Endothelial cell of coronary artery (primary cell): ENCODE measurements at places on chromosomes 1 and 21. TPM values are rescaled to one million over a fixed set of nuclear protein-coding genes. Genes with fewer than 3 reads are reported as not detected.

GREM2 gene
- total RNA-seq = not detected in 2 replicates

CACNA1S gene
- not detected in 2 replicates for total RNA-seq

CEP104 gene
- 18.0 and 34.4 TPM in 2 replicates for total RNA-seq

DCST2 gene
- total RNA-seq = 0.09 TPM in 1 of 2 replicates, not detected in the other

WNT4 gene
- total RNA-seq = 0.09 TPM in 2 replicates

PROK1 gene
- total RNA-seq = not detected in 2 replicates

LMX1A gene
- not detected in 2 replicates for total RNA-seq

GPA33 gene
- total RNA-seq = not detected in 2 replicates

CR1L gene
- not detected in 2 replicates for total RNA-seq

PPIH gene
- total RNA-seq = 28.7 and 40.3 TPM in 2 replicates

ARHGEF11 gene
- 18.7 and 30.7 TPM in 2 replicates for total RNA-seq

CDK11A gene
- 12.3 and 16.8 TPM in 2 replicates for total RNA-seq

MTARC2 gene
- 3.1 and 12.7 TPM in 2 replicates for total RNA-seq

SGIP1 gene
- total RNA-seq = 4.8 and 19.7 TPM in 2 replicates

OR6K3 gene
- not detected in 2 replicates for total RNA-seq

KCNJ9 gene
- total RNA-seq = not detected in 2 replicates

S1PR1 gene
- 146 and 164 TPM in 2 replicates for total RNA-seq

NR5A2 gene
- 8.8 and 35.0 TPM in 2 replicates for total RNA-seq

TNFSF18 gene
- total RNA-seq = 14.1 and 17.4 TPM in 2 replicates

FNDC10 gene
- total RNA-seq = 0.47 and 0.54 TPM in 2 replicates

REN gene
- total RNA-seq = not detected in 2 replicates

RIPPLY3 gene
- total RNA-seq = not detected in 2 replicates

TMOD4 gene
- total RNA-seq = 0.28 and 0.36 TPM in 2 replicates

QSOX1 gene
- 92.1 and 222 TPM in 2 replicates for total RNA-seq

DIRAS3 gene
- 0.75 and 1.8 TPM in 2 replicates for total RNA-seq

CAP1 gene
- 458 and 534 TPM in 2 replicates for total RNA-seq

RNU1-4 gene
- total RNA-seq = 2,685 and 5,329 TPM in 2 replicates

UBL4B gene
- total RNA-seq = not detected in 2 replicates

NDUFS5 gene
- total RNA-seq = 633 and 957 TPM in 2 replicates

AKR7A3 gene
- total RNA-seq = 0.18 and 0.28 TPM in 2 replicates

NTMT2 gene
- not detected in 2 replicates for total RNA-seq

GPX7 gene
- total RNA-seq = 16.3 and 16.7 TPM in 2 replicates

WNT9A gene
- total RNA-seq = 1.3 and 4.4 TPM in 2 replicates

CD1D gene
- 0.09 TPM in 1 of 2 replicates, not detected in the other for total RNA-seq

CFHR1 gene
- total RNA-seq = 0.28 TPM in 1 of 2 replicates, not detected in the other

KLF17 gene
- total RNA-seq = not detected in 2 replicates

RHOU gene
- total RNA-seq = 0.27 and 0.94 TPM in 2 replicates

RAB7B gene
- 0.09 and 0.47 TPM in 2 replicates for total RNA-seq
